ENCODE measurements at places on chromosomes 12 and 14.

DNA sequence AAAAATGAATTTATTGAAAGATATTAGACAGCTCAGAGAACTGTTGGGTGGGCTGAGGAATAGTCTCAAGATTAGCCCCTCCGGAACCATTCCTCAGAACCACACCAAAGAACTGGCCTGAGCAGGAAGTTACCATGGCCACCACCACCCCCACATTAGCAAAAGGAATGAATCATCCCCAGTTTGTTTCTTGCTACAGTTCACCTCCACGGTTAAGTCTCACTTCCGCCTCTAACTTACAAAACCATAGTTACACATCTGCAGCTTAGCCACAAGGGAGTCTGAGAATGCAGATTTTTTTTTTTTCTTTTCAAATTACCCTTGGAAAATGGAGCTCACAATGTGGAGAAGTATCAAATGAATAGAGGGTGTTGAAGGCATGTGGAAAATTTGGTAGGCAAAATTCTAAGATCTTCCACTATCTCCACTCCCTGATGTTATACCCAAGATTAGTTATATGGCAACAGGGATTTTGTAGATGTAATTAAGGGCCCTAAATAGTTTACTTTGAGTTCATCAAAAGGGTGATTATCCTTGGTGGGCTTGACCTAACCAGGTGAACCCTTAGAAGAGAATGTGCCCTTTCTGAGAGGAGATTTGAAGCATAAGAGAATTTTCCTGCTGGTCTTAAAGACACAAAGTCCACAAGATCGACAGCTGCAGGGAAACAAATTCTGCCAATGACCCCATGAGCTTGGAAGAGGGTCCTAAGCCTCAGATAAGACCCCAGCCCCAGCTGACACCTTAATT is 129.8 kb upstream of the KRR1 start:
- DNase-seq, result no peak

GRCh38 chr12:33649992-33650391 is 210.4 kb upstream of the SYT10 start:
- no peak for DNase-seq

DNA sequence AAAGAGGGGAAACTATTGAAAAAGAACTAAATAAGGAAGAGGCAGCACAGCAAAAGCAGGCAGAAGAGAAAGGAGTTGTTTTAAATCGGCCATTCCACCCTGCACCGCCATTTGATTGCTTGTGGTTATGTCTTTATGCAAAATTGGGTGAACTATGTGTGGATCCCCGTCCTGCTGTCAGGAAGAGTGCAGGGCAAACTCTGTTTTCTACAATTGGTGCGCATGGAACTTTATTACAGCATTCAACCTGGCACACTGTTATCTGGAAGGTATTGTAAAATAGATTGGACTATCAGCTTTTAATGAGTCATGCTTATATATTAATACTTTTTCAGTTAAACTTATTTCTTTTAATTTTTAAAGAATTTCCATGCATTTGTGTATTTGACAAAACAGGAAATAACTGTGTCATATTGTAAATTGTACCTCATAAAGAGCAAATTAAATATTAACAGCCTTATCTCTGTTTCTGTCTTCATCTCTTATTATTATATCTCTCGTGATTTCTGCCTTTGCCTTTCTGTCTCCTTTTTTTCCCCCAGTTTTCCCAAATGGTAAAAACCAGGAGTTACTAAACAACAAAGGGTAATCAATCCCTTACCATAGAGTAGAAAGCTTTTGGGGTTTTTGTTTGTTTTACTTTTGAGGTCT is 86.4 kb downstream of the MON2 start:
- no peak for DNase-seq

GRCh38 chr12:65889144-65889880 is 65.0 kb downstream of the HMGA2 start:
- DNase-seq, result no peak

DNA sequence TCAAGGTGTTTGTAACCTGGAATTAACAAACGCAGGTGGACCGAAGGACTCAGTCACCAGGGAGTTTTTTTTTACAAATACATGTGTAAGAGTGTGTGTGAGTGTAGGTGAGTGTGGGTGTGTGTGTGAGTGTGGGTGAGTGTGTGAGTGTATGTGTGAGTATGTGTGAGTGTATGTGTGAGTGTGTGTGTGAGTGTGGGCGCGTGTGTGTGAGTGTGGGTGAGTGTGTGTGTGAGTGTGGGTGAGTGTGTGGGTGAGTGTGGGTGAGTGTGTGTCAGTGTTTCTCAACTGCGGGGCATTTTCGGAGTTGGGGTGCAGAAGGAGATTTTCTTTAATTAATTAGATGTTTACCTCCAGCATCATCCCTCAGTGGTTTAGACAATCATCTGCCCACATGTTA is 1178.8 kb downstream of the VRK1 start:
- DNase-seq, result no peak

DNA sequence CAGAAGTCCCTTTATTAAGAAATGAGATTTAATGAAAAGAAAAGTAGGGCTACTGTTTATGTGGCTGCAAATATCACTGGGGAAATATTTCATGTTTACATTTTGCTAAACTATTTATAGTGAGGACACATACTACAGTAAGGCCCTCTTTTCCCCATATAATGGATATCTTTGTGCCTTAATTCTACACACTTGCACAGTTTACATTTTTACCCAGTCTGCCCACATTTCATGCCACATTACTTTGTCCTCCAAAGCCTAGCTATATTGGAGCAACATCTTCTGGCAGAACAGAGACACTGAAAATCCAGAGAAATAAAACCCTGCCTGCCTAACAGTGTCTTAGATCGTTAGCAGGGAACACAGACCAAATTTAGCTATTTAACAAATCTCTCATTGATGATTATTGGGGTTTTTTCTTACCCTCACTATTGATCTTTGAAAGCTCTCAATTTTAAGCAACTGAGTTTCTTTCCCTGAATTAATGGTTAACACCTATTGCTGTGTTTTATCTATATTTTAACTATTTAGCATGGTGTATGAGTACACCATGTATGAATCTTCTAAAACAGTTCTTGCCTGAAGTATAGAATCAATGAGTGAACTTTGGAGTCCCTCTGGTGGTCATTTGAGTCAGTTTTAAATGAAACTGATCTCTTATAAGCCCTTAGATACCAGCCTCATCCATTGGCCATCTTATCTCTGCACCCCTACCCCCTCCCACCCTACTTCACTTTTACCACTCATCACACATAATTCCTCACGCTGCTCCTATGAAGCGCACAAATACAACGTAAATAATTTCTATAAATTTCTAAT is 170.2 kb downstream of the BCAT1 start:
- DNase-seq, result no peak

GRCh38 chr12:64825143-64826021 is 935 bp downstream of the TBC1D30 start:
- DNase-seq, result no peak

- no peak for DNase-seq
Observed at GRCh38 chr14:30656190-30656632, 34.1 kb downstream of the SCFD1 start.

DNA sequence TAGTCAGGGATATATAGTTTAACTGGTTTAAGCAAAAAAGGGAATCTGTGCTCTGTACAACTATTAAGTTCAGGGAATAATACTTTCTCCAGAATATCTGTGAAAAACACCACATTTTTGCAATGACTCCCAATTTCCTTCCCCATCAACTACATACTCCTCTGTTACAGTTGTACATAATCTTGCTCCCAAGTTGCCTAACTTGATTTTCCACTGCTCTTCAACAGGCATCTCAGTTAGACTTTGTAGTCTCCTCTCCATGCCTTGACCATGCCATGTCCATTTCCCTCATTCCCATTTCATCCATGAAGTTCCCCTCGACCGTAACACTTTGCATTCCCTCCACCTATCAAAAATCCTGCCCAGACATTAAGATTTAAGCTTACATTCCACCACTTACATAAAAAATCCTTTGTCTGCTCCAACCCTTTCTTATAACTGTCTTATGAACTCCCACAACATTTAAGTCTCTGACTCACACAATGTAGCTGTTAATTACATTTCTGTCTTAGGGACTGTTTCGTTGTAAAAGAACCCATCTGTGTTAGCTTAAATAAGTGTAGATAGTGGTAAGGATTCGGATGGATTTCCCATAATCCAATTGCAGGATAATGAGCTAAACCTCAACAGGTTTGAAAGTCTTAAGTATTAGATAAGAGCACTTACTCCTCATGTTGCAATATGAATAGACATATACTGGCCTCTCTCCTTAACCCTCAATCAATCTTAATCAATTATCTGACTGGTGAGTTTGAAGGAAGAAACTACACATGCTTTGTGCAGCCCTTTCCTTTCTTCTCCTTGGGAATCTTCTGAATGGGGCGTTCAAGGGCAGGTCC is 156.5 kb downstream of the PAWR start:
- no peak for DNase-seq

DNA sequence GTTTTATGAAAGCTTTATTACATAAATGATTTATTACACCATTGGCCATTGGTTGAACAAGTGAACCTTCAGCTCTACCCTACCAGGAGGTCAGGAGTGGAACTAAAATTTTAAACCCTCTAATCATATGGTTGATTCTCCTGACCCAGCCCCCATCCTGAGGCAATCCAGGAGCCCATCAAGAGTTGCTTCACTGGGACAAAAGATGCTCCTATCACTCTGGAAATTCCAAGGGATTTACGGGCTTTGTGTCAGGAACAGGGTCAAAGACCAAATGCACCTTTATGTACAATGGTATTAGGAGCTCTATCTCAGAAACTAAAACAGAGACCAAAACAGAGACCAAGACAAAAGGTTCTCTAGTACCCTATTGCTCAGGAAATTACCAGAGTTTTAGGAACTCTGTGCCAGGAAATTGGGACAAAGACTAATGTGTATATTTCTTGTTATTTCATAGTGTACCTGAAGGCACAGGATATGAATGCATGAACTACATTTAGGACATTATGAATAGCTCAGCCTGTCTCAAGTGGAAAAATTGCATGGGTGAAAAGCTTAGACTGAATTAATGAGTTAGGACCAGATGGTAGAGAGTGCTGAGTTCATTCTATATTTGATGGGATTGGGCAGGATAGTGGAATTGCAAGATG is 171.7 kb upstream of the FLRT2 start:
- no peak for DNase-seq

DNA sequence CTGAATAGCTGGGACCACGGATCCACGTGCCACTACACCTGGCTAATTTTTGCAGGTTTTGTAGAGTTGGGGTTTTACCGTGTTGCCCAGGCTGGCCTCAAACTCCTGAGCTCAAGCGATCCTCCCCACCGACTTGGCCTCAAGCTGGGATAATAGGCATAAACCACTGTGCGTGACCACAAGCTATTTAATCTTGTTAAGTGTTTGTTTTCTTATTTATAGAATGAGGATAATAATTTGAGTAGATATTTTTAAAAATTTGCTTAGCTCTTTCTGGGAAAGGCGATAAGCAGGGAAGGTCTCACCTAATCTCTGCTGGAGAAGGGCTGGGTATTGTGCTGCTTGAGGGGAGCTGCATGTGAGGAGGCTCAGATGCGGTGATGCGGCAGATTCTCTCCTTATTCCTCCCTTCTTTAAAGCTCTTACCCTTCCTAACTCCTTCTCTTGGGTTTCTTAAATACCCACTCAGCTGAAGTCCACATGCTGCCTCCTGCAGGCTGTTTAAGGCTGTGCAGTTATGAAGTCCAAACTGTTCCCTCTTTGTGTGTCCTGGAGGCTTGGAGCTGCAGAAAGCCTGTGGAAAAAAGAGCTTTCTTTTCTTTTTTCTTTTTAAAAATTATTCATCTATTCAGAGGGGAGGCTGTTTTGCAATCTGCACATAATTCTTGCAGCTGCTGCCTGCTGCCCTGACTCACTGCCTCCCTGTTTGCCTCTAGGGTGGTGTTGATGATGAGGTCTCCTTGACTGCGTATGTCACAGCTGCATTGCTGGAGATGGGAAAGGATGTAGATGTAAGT is 37.9 kb downstream of the A2ML1 start:
- DNase-seq, result peak; percentile 9

GRCh38 chr12:108606492-108606891 is 8.6 kb upstream of the TMEM119 start:
- DNase-seq, result no peak

DNA sequence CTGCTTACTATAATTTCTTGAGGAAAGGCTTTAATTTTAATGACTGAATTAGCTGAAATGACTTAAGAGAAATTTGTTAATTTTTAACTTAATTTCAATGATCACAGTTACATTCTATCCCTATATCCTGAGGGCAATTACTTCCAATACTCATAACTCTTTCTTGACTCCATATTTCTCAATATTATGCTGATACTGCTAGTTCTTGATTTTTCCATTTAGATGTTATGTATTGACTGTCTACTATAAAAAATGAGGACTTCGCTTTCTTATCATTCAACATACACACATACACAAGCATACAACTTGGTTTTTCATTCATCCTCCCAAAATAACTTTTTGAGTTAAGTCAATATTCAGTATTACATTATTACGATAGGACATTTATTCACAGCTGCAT is 176.2 kb downstream of the PHLDA1 start:
- no peak for DNase-seq

GRCh38 chr12:1305791-1306500 is 288.4 kb downstream of the FBXL14 start:
- no peak for DNase-seq

DNA sequence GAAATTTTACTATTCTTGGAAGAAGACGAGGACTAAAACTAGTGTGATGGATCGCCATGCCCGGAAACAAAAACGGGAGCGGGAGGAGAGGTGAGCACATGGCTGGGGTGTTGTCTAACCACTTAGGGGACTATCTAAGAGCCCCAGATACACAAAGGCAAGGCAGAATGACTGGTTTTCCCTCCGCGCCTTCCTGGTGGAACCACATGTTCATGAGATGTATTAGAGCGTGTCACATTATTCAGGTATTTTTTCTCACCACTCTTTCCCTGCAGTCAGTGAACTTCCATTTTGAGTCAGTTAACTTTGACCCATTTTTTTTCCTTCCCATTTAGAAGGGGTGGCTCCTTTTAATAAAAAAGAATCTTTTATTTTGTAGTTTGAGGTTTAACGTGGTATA is 68.8 kb upstream of the TRAF3 start:
- no peak for DNase-seq

GRCh38 chr14:57961786-57962060 is 95.8 kb upstream of the SLC35F4 start:
- DNase-seq, result no peak

- DNase-seq, result no peak
Observed at GRCh38 chr12:124385219-124385969, 90.5 kb downstream of the RFLNA start.

- no peak for DNase-seq
Observed at GRCh38 chr12:57016348-57016747, at the start of gene TAC3. Gene TAC3, minus strand, starts transcription at chr12:57016529. Its CDS starts 732 bp downstream, at chr12:57015797.

DNA sequence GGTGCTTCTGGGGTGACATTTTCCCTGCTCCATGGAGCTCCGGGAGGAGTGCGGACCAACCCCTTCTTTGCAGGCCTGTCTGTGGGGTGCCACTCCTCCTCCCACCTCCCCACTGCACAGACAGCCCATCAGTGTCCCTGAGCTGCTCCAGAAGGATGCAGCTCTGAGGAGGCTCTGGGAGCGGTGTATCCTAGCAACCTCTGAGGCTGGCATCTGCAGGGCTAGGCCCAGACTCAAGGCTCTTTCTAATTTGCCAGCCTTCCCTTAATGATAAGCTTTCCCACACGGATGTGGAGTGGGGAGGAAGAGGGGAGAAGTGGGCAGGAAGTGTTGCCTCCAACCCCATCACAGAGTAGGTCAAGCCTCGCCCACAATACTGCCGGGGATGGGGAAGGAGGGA is 59.7 kb downstream of the CALM1 start:
- no peak for DNase-seq

All from stimulated activated CD8-positive, alpha-beta memory T cell treated with anti-CD3 and anti-CD28 coated beads, Interleukin-4, amount 100 ng/mL, for 1 hour (primary cell).